ENCODE measurements at places on chromosomes 12 and 14.

GRCh38 chr12:44159862-44160261, 324.0 kb downstream of the TMEM117 start:
- no peak for DNase-seq

DNA sequence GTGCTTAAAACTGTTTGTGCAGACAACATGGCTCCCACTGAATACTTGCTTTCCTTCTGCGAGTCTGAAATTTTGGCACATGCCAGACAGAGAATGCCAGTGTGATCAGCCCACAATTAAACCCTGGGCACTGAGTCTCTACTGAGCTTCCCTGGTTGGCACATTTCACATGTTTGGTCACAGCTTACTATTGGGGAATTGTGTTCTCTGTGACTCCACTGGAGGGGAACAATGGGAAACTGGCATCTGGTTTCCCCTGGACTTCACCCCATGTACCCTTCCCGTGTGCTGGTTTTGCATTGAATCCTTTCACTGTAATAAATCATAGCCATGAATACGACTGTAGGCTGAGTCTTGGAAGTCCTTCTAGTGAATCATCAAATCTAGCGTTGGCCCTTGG, 64.9 kb downstream of the EFCAB11 start:
- no peak for DNase-seq

DNA sequence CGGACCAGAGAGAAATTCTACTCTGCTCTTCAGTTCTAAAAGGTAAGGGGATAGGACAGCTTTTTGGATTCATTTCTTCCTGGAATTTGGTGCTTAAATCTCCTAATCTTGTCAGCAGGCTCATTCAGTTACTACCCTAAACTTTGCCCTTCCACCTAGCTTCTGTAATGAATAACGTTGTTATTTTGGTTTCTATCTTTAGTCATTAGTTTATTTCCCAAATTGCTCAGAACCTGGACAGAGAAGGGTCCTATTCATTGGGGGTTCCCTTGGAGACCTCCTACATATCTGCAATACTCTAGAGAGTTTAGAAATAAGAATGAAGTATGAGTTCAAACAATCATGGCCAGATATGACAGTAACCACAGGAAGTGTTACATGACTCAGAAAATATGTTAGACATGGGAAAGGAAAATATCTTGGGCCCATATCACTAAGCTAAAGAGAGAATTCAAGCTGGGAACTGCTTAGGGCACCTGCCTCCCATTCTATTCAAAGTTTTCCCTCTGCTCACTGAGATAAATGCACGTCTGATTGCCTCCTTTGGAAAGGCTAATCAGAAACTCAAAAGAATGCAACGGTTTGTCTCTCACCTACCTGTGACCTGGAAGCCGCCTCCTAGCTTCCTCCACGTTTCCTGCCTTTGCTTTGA, 87.9 kb downstream of the GAS2L3 start:
- DNase-seq = no peak

GRCh38 chr12:130712346-130713065, 3.6 kb downstream of the RIMBP2 start:
- no peak for DNase-seq

DNA sequence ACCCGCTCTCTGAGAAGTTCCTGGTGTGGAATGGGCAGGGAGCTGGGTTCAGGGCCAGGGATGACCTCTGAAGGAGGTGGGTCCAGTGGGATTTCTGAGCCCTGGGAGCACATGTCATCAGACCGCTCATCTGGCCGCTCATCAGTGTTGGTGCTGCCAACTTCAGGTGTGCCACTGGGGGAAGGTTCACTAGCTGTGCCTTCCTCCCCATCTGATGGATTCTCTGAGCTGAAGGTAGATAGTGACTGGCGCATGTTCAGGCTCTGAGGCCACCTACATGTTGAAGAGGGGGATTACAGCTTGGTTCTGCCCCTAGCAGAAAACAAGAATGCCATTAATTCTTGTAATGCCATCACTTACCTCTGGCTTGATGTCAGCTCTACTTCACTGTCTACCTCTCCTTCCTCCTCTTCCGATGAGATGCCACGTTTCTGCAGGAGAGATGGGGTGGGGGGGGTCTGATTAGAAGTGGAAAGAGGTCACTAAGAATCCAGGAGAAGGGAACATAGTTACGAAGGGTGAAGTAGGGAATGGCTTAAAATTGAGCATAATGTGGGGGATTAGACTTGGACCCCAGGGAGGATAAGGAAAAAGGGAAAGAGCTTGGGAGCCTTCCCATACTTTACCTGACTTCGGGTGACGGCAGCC, 17.2 kb downstream of the MAP3K12 start:
- DNase-seq = no peak

DNA sequence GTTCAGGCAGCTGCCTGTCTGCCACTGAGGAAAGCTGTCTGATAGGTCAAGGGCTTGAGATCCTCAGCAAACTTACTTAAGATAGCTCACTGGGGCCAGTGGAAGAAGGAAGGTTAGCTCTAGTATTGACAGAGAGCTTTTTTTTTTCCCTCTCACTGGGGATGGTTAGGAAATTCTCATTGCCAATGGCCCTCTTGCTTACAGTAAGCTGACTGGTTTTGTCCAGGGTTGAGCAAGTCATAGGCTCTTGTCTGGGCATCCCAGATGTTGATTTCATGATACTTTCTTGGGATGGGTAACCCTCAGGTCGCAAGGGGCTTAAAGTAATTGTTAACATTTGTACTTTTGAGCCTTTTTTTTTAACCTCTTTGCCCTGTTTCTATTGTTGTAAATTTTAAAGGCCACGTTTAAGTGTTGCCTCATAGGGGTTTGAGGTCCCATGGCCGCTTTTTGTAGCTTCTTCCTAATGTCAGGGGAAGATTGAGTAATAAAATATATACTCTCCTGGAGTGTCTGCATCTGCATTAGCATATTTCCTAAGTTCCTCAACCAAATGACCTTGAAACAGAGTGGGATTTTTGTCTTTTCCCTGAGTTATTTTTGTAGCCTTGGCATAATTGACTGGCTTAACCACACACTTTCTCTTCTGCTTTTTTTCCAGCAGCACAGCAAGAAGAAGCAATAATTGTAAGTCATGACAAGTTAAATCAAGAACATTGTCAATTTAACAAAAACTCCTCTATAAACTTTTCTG, 716.0 kb downstream of the LRFN5 start:
- DNase-seq = no peak

DNA sequence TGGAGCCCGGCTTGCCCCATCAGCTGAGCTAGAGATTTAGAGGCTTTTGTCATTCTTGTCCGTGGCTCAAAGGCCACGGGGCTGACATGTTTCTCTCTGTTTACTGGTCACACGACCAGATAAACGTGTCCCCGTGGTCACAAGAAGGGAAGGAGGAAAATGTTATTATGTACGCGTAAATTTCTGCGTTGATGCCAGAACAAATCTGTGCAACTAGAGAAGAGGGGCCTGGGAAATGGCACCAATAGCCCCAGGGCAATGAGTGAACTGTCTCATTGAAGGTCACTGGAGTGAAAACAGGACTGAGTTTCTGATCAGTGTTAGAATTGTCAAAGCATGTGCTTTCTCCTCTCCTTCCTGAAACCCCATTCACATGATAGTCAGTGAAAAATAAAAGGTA, 25.3 kb downstream of the OAS2 start:
- DNase-seq = no peak

- no peak for DNase-seq
Observed at GRCh38 chr12:131413006-131413405, 297.9 kb upstream of the SFSWAP start.

- no peak for DNase-seq
Observed at GRCh38 chr14:32657081-32657480, 281.6 kb upstream of the NPAS3 start.
